ENCODE measurements at places on chromosomes 6 and 20. TPM values are rescaled to one million over a fixed set of nuclear protein-coding genes. Genes with fewer than 3 reads are reported as not detected.
A peak's percentile ranks its signal among the peaks of the same experiment; 100 is the strongest.

DNA sequence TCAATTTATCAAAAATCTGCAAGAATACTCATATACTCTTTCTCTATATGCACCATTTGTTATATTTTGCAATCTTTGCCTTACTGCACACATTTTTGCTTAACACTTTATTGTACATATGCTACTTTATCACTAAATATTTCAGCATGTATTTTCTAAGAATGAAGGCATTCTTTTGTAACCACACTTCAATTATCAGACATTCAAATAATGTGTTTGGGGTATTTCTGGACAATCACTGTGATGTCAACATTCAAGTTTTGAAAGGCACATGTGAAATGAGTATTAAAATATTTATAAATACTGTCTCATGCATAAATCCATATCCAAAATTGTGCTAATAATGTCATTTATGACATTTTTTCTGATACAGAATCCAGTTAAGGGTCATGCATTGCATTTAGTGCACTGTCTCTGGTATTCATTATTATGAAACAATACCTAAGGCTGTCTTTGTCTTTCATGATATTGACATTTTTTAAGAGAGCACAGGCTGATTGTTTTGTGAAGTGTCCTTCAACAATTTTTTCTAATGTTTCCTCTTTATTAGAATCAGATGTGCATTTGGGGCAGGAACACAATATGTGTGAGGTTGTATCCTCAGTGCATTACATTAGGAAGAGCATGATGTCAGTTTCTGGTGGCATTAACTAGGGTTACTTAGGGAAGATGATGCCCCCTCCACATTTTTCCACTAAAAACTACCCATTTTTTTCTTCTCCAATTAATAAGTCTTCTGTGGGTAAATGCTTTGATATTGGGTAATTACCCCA is 105.7 kb downstream of the MTFR2 start:
- H3K4me3 ChIP-seq: no peak overlapping the region
- H3K36me3 ChIP-seq: no peaks in the 10 kb centered on the region
- H3K27me3 ChIP-seq: no peaks in the 10 kb centered on the region
- no peak for DNase-seq
- H3K4me1 ChIP-seq: peaks cover 4% of the 10 kb centered on the region
- no peak overlapping the region for H3K27ac ChIP-seq

DNA sequence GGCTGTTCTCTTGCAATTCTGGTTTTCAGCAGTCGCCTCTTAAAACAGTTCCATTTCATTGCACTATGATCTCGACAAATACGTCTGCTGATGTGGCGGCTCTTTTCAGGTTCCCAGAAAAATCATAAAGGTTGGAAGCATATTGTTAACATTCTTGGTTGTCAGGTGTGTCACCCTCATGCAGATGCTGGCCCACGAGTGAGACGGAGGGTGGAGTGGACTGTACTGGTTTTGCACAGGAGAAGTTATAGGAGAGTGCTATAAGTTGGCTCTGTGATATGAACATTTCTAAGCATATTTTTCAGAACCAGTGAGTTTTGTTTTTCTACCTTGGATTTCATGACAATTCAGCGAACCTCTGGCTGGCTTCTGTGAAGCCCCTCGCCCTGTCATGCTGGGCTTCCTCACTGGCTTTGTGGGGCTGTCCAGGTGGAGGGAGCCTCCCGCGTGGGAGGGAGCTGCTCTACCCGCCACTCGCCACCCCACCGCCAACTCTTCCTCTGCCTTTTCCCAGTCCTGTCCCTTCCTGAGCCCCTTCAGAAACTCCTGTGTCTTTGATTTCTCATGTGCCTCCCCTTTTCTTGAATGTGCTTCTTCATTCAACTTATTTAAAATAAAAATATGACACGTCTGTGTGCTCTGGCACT is 10.6 kb downstream of the IRF4 start:
- DNase-seq: no peak
- no peak overlapping the region for H3K4me3 ChIP-seq
- no peak overlapping the region for H3K27ac ChIP-seq
- H3K4me1 ChIP-seq: no peaks in the 10 kb centered on the region

Gene OR2H2
- total RNA-seq: not detected

GRCh38 chr6:51260003-51260402 is 441.3 kb downstream of the TFAP2B start:
- no peaks in the 10 kb centered on the region for H3K4me1 ChIP-seq
- no peak overlapping the region for H3K4me3 ChIP-seq
- DNase-seq: no peak
- no peaks in the 10 kb centered on the region for H3K27me3 ChIP-seq

Gene RNF39
- 0.11 TPM for total RNA-seq

DNA sequence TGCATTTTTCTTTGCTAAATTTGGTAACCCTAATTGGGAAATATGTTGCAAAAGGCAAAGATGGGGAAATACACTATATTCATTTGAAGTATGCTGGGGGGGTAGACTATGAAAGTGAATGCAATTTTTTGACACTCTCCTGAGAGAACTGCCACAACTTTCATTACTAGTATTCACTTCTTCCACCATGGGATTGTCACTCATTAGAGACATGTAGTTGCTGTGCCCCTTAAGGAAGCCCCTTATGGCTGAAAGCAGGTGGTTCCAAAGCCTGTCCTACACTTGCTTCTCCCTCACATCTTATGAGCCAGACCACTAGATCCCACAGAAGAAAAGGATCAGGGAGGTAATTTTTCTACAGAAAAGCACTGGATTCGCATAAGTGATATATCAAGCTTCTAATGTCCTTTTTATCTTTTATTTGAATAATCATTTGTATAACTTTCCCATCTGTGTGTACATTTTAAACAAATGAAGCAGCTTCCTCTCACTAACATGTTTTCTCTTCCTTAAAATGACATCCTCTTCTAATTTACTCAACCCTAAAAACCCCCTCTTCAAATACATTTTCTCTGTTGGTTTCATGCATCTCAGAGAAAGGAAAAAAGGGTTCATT is 83.8 kb downstream of the GCLC start:
- H3K27me3 ChIP-seq: no peaks in the 10 kb centered on the region
- H3K36me3 ChIP-seq: no peaks in the 10 kb centered on the region
- peaks cover 12% of the 10 kb centered on the region for H3K4me1 ChIP-seq
- no peak overlapping the region for H3K27ac ChIP-seq
- H3K4me3 ChIP-seq: no peak overlapping the region

DNA sequence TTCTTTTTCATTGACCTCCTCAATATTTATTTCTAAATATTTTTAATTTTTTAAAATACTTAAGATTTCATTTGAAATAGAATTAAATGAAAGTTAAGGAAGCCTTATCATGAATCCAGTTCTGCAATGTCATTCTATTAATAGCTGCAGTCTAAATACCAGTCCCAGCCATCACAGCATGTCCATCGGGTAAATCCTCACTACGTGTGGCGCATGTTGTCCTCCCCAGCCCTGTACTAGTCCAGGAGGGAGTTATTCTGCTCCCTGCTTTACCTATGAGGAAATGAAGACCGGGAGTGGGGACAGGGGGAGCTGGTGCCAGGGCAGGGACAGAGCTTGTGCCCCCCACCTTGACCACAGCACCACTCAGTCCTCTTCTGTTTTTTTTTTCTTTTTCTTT is 125.1 kb upstream of the QKI start:
- no peak overlapping the region for H3K27ac ChIP-seq
- no peaks in the 10 kb centered on the region for H3K27me3 ChIP-seq
- DNase-seq: no peak
- H3K4me3 ChIP-seq: no peak overlapping the region
- H3K4me1 ChIP-seq: no peaks in the 10 kb centered on the region

DNA sequence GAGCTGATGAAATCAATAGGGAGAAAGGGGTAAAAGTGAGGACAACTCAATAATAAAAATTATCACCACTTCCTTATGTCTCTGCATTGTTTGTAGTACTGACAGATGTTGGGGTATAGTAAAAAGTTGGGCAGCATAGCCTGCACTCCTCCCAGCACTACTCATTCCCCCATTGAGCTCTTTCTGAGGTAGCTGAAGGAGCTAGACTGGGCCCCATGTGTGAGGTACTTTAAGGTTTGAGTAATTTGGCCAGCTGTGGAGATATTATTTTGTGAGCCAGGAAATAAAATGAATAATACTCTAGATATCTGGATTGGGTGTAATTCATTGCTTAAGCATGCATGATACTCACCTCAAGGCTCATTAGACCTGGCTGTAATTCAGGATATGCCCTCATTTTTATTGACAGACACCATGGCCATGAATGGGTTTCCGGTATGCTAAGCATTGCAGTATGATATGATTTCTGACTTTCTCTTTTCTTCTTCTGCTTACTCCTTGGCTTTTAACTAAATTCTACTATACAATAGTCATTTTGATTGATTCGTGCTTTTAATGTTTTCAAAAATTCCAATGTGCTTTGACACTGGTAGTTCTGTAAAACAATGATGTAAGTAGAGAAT is 283.9 kb upstream of the RIMS1 start:
- H3K4me1 ChIP-seq: no peaks in the 10 kb centered on the region
- H3K27ac ChIP-seq: no peak overlapping the region
- H3K36me3 ChIP-seq: no peaks in the 10 kb centered on the region
- no peak overlapping the region for H3K4me3 ChIP-seq

Gene SLC17A3
- not detected for total RNA-seq

GRCh38 chr6:7911345-7911725 is 747 bp upstream of the TXNDC5 start:
- peak overlapping the region; percentile 89 for H3K4me3 ChIP-seq
- no peaks in the 10 kb centered on the region for H3K36me3 ChIP-seq
- DNase-seq: no peak
- H3K27ac ChIP-seq: peak overlapping the region; percentile 87
- H3K4me1 ChIP-seq: peaks cover 26% of the 10 kb centered on the region

- no peak overlapping the region for H3K4me3 ChIP-seq
- no peaks in the 10 kb centered on the region for H3K27me3 ChIP-seq
- DNase-seq: peak; percentile 77
Measured at GRCh38 chr6:163750431-163751031, 336.0 kb downstream of the QKI start.

DNA sequence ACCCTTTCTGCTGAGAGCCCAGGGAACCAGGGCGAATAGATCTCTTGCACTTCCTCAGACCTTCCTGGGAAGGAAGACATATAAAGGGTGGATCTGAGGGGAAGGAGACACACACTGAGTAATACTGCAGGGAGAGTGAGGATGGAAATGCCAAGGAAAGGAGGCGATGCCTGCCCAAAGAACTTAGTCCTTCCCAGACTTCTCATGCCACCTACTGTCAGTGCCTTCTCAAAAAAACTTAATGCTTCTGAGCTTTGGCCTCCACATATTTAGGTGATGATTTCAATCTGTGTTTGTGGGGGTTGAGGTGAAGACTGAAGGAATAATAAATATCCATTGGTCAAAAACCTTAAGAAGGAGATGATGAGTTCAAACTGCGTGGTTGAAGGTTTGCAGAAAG is 9.7 kb downstream of the BTN3A1 start:
- DNase-seq: no peak
- no peak overlapping the region for H3K4me3 ChIP-seq
- H3K27ac ChIP-seq: no peak overlapping the region
- H3K4me1 ChIP-seq: no peaks in the 10 kb centered on the region
- H3K36me3 ChIP-seq: peaks cover 49% of the 10 kb centered on the region
- H3K27me3 ChIP-seq: no peaks in the 10 kb centered on the region

DNA sequence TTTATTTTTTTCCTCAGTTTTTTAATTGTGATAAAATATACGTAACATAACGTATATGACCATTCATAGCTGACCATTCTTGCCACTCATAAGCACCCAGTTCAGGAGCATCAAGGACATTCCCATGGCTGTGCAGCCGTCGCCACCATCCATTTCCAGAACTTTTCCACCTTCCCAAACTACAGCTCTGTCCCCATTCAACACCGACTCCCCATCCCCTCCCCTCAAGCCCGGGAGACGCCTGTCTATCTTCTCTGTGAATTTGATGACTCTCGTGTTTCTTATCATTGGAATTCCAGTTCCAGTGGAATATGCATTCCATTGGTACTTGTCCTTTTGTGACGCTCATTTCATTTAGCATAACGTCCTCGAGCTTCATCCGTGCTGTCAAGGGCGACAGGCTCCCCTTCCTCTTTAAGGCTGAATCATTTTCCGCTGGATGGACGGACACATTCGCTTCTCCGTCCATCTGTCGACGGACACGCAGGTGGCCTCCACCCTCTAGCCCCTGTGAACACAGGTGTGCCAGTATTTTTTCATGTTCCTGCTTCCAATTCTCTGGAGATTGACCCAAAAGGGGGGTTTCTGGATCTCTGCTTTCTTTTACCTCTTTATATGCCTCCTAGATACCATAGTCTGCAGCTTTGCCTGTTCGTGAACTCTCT is 88.1 kb downstream of the YTHDF1 start:
- no peak overlapping the region for H3K4me3 ChIP-seq
- no peaks in the 10 kb centered on the region for H3K36me3 ChIP-seq
- H3K27me3 ChIP-seq: peaks cover 88% of the 10 kb centered on the region
- H3K27ac ChIP-seq: no peak overlapping the region
- no peak for DNase-seq

- no peak for DNase-seq
- no peak overlapping the region for H3K27ac ChIP-seq
- H3K27me3 ChIP-seq: no peaks in the 10 kb centered on the region
- no peaks in the 10 kb centered on the region for H3K4me1 ChIP-seq
- H3K4me3 ChIP-seq: no peak overlapping the region
Measured at GRCh38 chr6:22697306-22697705, 127.9 kb downstream of the HDGFL1 start.

DNA sequence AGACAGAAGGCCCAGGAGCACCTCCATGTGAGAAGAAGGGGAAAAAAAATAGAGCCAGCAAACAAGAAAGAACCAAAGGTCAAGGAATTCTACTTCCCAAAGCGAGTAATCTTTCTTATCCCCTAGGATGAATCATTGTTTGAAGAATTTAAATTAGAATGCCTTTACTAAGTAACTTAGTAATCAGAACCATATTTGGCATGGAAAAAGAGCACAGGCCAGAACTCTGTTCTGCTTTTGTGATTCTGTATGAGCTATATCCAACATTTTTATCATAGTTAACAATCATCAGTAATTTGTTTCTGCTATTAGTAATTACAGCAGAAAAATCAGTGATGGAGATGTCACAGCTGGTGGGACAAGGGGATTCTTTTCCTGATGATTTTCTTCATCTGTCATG is 228.8 kb upstream of the FAM83B start:
- H3K36me3 ChIP-seq: no peaks in the 10 kb centered on the region
- peaks cover 9% of the 10 kb centered on the region for H3K4me1 ChIP-seq
- H3K27ac ChIP-seq: peak overlapping the region; percentile 41
- DNase-seq: no peak
- no peak overlapping the region for H3K4me3 ChIP-seq

DNA sequence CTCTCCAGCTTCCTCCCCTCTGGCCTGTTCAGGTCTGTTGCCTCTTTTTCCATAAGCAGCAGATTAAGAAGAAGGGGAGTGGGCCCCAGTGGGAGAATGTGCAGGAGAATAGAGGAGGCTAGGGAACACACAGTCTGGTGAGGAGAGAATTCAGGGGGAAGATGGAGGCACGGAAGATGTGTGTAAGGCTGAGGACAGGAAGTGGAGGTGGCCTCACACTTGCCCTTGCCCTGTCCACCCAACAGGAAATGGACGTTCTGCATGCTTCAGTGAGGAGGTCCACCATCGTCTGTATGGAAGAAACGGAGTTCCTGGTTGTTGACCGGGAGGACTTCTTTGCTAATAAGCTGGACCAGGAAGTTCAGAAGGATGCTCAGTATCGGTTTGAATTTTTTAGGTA is 16.0 kb downstream of the CNBD2 start:
- H3K27me3 ChIP-seq: no peaks in the 10 kb centered on the region
- H3K27ac ChIP-seq: no peak overlapping the region
- DNase-seq: no peak
- no peaks in the 10 kb centered on the region for H3K4me1 ChIP-seq

GRCh38 chr6:111858347-111858746 is 14.9 kb downstream of the FYN start:
- peak overlapping the region; percentile 35 for H3K27ac ChIP-seq
- H3K4me3 ChIP-seq: no peak overlapping the region
- peaks cover 9% of the 10 kb centered on the region for H3K4me1 ChIP-seq
- no peaks in the 10 kb centered on the region for H3K36me3 ChIP-seq

- no peaks in the 10 kb centered on the region for H3K27me3 ChIP-seq
- H3K4me3 ChIP-seq: no peak overlapping the region
- H3K36me3 ChIP-seq: peaks cover 9% of the 10 kb centered on the region
- no peaks in the 10 kb centered on the region for H3K4me1 ChIP-seq
Measured at GRCh38 chr20:52179331-52180179, 12.0 kb downstream of the ZFP64 start.

All from esophagus muscularis mucosa (tissue), 4 donors.